ENCODE measurements at places on chromosomes 4 and X. TPM values are rescaled to one million over a fixed set of nuclear protein-coding genes. Genes with fewer than 3 reads are reported as not detected.

DNA sequence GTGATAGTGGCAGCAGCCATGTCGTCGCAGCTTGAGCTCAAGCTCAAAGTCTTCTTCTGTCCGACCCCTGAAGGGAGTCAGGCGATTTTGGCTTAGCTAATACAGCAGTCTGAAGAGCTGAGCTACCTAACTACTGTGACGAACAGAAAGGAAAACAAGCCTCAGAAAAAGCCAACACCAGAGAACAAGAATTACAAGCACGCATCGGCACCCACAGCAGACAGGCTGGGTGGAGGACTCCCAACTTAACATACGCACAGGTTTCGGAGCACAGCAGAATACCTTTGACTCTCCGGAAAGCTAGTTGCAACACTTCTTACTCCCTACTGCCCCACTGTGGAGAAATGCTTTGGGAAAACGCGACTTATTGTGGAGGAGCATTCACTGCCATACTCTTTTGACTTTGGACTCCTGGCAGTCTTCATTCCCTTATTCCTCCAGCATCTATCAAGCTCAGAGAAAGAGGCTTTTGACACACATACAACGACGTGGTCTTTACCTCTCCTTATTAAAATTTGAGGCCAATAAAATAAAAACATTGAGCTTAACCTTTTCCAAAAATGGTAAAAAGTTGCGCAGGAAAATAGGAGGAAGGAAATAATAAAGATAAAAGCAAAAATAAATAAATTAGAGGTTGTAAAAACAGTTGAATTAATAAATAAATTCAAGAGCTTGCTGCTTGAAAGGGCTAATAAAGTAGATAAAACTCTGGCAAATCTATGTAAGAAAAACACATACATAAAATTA lies 41.3 kb upstream of the GPC3 start:
- peak; percentile 34 for DNase-seq

- no peak for DNase-seq
These were observed 21.3 kb downstream of the IQCM start for GRCh38 chr4:149794352-149794751.

GRCh38 chr4:2217726-2218125 lies 24.2 kb downstream of the HAUS3 start:
- DNase-seq, result no peak

- DNase-seq, result no peak
These were observed 11.9 kb upstream of the NSUN7 start for GRCh38 chr4:40737879-40738278.

DNA sequence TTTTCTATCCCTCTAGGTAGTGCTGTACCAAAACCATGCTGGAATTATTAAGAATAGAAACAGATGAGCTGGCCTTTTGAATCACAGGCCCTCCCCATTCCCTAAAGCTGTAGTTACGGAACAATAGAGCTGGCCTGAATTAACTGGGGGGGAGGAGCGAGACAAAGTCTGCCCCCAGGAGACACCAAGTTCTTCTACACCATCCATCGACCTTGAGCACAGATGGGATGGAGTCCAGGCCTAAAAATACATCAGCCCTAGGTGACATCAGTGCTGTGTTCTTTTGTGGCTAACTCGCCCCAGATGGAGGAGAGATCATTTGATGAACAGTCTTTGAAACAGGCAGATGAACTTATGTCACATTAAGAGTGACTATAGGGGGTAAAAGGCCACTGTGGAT lies 49.6 kb downstream of the LHFPL1 start:
- DNase-seq, result no peak

DNA sequence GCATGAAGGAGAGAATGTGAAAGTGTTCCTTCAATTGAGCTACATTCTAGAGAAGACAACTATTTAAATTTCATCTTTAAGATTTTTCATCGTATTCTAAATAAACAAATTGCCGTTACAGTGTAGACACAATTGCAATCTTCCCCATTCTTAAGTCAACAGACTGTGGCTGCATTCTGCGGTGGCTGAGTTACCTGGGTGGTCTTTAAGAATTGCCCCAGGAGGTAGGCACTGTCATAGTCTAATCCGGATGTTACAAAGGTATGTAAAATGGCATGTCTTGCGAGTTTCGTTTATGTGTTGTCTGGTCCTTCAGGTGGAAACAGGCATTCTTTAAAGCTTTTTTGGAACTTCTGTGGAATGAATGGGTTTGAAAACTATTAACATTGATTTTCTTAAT lies 586.1 kb upstream of the PITX2 start:
- no peak for DNase-seq

- no peak for DNase-seq
These were observed 152.4 kb downstream of the STAG2 start for GRCh38 chrX:124113621-124114600.

DNA sequence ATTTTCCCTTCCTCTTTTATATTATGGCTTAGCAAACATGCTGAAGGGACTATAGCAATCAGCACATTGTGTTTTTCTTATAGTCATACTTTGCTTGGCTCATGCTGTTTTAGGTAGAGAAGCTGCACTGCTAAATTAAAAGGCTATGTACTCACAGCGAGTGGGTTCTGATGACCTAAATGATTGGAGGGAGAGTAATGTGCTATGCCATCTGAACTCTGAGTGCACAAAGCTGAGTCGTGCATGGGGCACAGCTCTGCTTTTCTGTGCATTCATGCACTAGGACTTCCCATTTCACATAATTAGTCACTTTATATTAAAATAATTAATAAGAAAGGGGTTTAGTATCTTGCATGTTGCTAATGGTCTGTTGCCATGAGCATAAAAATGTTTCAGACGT lies 132.7 kb upstream of the ADGRL3 start:
- DNase-seq, result no peak

- no peak for DNase-seq
These were observed 116.7 kb downstream of the CDKL5 start for GRCh38 chrX:18542131-18542530.

- no peak for DNase-seq
These were observed 1666.4 kb upstream of the IGFBP7 start for GRCh38 chr4:58776627-58777026.

Gene EVC
- 4.7 TPM for total RNA-seq

Gene RHOXF1
- 7.2 TPM for total RNA-seq

Gene TFE3
- total RNA-seq, result 36.3 TPM

Gene SHROOM2
- 3.8 TPM for total RNA-seq

Gene NLGN4X
- 2.0 TPM for total RNA-seq

Gene TLL1
- 7.4 TPM for total RNA-seq

Gene EPHA5
- not detected for total RNA-seq

Gene SYNPO2
- 50.1 TPM for total RNA-seq
